ENCODE measurements at places on chromosomes 7 and 10. TPM values are rescaled to one million over a fixed set of nuclear protein-coding genes. Genes with fewer than 3 reads are reported as not detected.

Gene OGDH
- 116 TPM for total RNA-seq

Gene FAM13C
- 10.7 TPM for total RNA-seq

Gene GGCT
- total RNA-seq, result 21.5 TPM

Gene DLX5
- 1.5 TPM for total RNA-seq

Gene WDR86
- total RNA-seq, result 9.0 TPM

Gene TAS2R3
- 2.9 TPM for total RNA-seq

Gene XRCC2
- 1.4 TPM for total RNA-seq

Gene DPY19L1
- total RNA-seq, result 41.3 TPM

Gene ADAM22
- 1.0 TPM for total RNA-seq

Gene EXOC4
- total RNA-seq, result 107 TPM

Gene LAMB4
- total RNA-seq, result under 0.01 TPM

Gene MMP21
- total RNA-seq, result not detected

Gene RHOBTB1
- total RNA-seq, result 18.8 TPM

Gene ADRA2A
- 8.9 TPM for total RNA-seq

Gene PHKG1
- 4.6 TPM for total RNA-seq

Gene BRAF
- 35.7 TPM for total RNA-seq

Gene FAM53B
- 14.1 TPM for total RNA-seq

Gene ABCB4
- total RNA-seq, result 0.65 TPM

Gene AKR1E2
- 8.1 TPM for total RNA-seq

Gene INSYN2A
- 0.13 TPM for total RNA-seq

Gene AUTS2
- 70.3 TPM for total RNA-seq

Gene KNDC1
- 0.65 TPM for total RNA-seq

Gene FBXL13
- total RNA-seq, result 1.6 TPM

Gene MALRD1
- 1.7 TPM for total RNA-seq

Gene SLC16A9
- total RNA-seq, result 4.1 TPM

Gene DAGLB
- 16.6 TPM for total RNA-seq

Gene STAG3
- total RNA-seq, result 0.54 TPM

Gene PRPS1L1
- not detected for total RNA-seq

Gene RELN
- total RNA-seq, result under 0.01 TPM

Gene PTF1A
- total RNA-seq, result not detected

Gene NUTM2E
- not detected for total RNA-seq

Gene NEUROG3
- total RNA-seq, result not detected

Gene CCDC6
- 71.2 TPM for total RNA-seq

Gene CALHM1
- total RNA-seq, result not detected

Gene TMEM270
- total RNA-seq, result not detected

Gene PALS2
- 59.8 TPM for total RNA-seq

Gene UPK3B
- 0.54 TPM for total RNA-seq

Gene ADCYAP1R1
- total RNA-seq, result not detected

Gene TMUB1
- 16.1 TPM for total RNA-seq

Gene VWDE
- 0.11 TPM for total RNA-seq

Gene TYW1B
- 3.9 TPM for total RNA-seq

Gene TLX1
- not detected for total RNA-seq

Gene CRTAC1
- total RNA-seq, result 5.8 TPM

Gene HECW1
- total RNA-seq, result 12.9 TPM

Gene DRGX
- not detected for total RNA-seq

Gene PNLIPRP3
- not detected for total RNA-seq

Gene INHBA
- 60.1 TPM for total RNA-seq

Gene AKR1C4
- total RNA-seq, result not detected

Gene NFE2L3
- total RNA-seq, result 2.6 TPM
